Glomerular endothelial cell (primary cell): ENCODE measurements at places on chromosomes 4 and X.

- no peak for DNase-seq
These were observed 323.6 kb upstream of the DIPK2B start for GRCh38 chrX:45524296-45524695.

DNA sequence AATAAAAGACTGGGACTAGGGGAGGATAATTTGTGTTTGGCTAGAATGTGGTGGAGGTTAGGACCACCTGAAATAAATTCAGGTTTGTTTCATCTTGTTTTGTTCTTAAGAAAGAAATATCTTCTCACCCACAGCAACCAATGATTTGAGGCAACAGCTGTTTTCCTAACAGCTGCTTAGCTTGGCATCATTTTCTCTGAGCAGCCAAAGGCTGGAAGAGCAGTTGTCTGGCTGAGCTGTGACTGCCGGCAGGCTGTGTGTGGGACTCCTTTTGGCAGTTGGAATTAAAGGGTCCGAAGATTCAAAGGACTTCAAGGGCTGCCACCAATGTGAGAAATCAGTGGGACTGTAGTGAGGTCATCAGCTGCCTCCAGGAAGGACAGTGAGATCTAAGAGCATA is 5.0 kb downstream of the TRIM75 start:
- no peak for DNase-seq

DNA sequence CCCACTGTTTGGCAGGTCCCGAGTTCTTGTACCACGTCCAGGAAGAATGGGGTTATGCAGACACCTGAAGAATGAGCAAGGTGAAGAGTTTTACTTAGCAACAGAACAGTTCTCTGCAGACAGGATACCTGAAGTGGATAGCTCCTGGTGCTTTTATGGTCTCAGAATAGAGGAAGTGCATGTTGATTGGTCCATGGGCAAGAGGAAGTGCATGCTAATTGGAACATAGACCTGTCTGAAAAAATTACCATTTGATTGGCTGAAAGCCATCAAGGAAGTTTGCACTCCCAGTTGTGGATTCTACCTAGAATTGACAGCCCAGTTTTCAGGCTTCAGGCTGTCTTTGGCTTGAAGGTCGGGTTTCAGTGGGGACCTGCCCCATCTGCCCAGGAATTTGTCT is 887.5 kb downstream of the FAT4 start:
- no peak for DNase-seq

GRCh38 chrX:107541244-107541643 is 87.1 kb upstream of the PRPS1 start:
- no peak for DNase-seq

DNA sequence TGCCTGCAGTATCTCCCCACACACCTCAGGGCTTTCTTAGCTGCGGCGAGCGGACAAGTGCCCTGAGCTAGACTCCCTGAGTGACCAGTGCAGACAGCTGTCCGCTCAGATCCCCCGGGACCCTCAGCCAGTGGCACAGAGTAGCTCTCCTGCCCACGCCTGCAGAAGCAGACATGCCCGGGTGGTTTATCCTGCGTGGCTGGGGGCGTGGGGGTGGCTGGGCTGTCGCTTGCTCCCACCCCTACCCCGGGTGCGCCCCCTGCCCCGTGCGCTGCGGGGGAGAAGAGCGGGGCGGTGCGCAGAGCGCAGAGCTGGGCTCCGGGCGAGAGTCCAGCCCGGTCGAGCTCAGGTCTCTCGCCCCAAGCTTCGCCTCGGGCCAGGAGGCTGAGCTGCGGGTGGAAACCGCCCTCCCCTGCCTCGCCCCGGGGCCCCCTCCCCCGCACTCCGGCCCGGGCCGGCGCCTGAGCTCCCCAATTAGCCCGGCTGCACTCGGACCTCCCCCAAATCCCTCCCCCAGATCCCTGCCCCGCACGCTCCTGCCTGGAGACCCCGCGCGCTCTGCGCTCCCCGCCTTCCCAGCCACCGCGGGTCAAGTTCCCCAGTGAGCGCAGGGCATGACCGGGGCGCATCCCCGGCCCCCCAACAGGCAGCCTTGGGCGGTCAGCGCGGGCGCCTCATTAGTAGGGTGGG is 11.7 kb upstream of the SHOX start:
- no peak for DNase-seq

- no peak for DNase-seq
These were observed 1.0 kb downstream of the GAB3 start for GRCh38 chrX:154749856-154750255.

DNA sequence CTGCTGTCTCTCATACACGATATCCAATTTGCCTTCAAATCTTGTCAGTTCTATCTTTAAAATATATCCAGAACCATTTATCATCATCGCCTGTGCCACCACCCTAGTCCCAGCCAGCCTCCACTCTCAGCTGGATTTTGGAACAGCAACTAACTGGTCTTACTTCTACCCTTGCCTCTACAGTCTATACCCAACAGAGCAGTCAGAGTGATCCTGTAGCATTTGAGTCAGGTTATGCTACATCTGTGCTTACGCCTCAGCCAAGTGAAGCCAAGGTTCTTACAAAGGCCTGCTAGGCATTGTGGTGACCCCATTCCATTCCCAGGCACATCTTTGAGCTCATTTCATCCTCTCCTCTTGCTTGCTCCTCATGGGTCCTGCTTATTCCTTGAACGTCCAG is 95.7 kb upstream of the ACSL1 start:
- no peak for DNase-seq

DNA sequence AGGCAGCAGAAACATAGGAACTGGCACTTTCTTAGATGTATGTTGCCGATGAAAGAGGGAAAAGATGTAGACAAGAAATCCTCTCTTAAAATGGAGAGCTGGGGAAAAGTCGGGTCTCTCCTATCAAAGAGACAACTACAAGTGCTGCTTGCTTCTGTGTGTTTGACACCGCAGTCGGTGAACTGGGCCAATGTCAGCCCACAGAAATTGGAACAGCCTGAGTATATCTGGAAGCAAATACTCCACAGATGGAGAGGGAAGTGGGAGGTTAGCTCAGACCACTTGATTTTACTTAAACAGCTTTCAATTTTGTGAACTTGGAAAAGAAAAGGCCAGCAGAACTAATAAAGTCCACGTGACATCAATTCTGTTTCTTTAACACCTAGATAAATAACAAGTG is 230.9 kb upstream of the FAT1 start:
- DNase-seq, result no peak

- no peak for DNase-seq
These were observed 83.7 kb downstream of the FREM3 start for GRCh38 chr4:143616771-143617170.

- DNase-seq, result no peak
These were observed 2.6 kb downstream of the NAF1 start for GRCh38 chr4:163164110-163164509.

DNA sequence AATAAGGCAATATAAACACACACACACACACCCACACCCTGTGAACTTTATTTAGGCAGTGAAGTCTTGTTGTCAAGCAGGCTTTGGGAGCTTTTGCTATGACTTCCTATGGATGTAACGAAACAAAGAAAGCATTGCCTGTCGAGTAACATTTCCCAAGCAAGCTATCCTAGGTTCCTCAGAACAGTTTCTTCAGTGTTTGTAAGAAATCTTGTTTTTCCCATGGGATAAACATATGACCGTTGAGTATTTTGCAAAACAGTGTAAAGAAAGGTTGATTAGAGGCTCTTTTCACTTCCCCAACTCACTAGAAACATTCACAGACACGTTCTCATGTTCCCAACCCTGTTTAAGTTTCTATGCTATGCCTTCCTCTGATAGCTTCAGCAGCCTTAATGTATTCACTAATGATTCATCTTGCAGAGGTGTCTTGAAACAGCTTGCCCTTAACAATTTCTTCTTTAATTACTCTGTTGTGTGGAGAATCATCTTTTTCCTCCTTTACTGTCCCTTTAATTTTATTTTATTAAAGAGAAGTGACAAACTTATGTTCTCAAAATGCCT is 1947.1 kb upstream of the TENM3 start:
- no peak for DNase-seq

GRCh38 chrX:107709266-107709806 is 66.3 kb downstream of the TSC22D3 start:
- no peak for DNase-seq

DNA sequence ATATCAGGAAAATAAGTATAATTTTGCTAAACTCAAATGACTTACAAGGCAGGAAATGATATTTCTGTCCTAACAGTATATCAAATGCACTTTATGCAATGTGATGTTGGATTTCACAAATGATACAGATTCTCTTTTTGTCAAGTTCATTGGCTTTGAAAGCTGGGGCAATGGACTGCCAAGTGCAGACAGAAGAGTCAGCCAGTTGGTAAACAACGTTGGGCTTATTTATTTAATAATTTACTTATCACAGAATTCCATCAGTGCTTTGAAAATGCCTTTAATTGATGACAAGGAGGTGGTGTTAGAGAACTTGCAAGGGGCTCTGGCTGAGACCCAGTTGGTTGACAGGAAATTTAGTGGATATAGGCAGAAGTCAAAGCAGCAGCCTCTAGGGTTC is 79.9 kb upstream of the ADGRG2 start:
- DNase-seq, result no peak

GRCh38 chr4:132332932-132333723 is 816.0 kb upstream of the PCDH10 start:
- DNase-seq, result no peak

- DNase-seq, result no peak
These were observed 216.9 kb downstream of the CENPC start for GRCh38 chr4:67328393-67328792.

DNA sequence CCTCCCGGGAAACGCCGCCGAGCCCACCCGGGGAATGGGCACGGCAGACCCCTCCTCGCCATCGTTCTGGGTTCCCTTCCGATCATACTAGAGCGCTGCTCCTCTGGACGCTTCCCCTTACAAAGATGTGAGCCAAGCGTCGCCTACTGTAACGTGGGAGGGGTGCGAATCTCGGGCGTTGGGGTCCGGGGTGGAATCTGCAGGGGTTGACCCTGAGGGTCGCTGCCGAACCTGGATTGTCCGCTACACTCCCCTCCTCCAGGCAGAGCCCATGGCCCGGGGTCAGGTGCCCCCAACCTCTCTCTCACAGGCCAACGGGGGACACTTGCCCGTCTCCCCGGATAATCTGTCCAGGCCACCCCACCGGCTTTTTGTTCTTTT is 13.8 kb downstream of the BCOR start:
- no peak for DNase-seq

GRCh38 chr4:187235456-187236170 is 512.0 kb upstream of the FAT1 start:
- no peak for DNase-seq

- no peak for DNase-seq
These were observed 376.8 kb upstream of the FGF16 start for GRCh38 chrX:77070202-77070918.

- no peak for DNase-seq
These were observed 7.9 kb downstream of the HUWE1 start for GRCh38 chrX:53678667-53679066.

- no peak for DNase-seq
These were observed 44.0 kb upstream of the EOLA2 start for GRCh38 chrX:149982310-149982709.

DNA sequence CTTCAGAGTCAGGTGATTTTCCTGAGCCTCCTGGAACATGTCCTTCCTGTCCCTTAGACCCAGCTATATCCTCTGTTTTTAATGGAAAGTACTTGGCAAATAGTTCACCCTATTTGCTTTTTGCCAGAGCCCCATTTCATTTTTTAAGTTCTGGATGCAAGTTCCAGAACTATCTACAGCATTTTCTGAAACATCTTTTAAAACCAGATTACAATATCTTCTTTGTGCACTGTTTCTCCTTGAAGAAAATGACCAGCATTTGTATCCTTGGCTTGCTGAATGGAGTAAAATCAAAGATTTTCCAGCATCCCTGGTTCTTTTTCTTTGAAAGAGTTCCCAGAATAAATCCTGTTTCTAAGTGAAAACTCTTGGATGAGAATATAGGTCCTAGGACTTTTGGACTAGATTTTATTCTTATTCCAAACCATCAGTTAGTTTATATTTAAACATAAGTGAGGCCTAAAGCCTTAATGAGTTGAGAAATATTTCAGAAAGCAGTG is 224.3 kb downstream of the ANK2 start:
- DNase-seq, result no peak

DNA sequence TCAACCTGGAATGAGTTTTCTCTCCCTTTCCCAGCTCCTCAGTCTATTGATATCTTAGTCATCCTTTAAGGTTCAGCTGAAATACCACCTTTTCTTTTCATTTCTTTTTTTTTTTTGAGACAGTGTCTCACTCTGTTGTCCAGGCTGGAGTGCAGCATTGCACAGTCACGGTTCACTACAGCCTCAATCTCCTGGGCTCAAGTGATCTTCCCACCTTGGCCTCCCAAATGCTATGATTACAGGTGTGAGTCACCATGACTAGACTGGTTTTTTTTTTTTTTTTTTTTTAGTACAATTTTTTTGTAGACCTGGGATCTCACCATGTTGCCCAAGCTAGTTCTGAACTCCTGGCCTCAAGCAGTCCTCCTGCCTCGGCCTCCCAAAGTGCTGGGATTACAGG is 28.9 kb downstream of the AFF1 start:
- DNase-seq, result no peak

- no peak for DNase-seq
These were observed 146.6 kb downstream of the AASDH start for GRCh38 chr4:56240554-56241174.

- DNase-seq, result no peak
These were observed 17.6 kb upstream of the PRRG1 start for GRCh38 chrX:37331546-37331945.

DNA sequence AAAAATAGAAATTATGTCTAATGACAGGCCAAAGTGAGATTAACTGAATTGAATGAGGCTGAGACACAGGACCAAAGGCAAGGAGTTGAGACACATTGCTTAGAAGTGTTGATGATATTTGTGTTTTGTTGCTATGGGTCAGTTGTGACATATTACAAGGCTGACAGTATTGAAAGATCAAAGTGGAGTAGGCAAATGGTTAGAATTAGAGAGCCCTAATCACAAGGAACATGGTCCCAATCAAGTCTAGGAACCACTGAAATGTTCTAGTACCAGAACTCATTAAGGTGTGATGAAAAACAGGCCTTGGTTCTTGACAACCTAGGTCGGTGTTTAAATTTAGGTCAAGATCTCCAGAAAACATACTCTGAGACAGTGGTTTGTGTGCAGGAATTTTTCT is 896.3 kb upstream of the HS3ST1 start:
- DNase-seq, result no peak

GRCh38 chrX:97538745-97539144 is 655.0 kb downstream of the RPA4 start:
- no peak for DNase-seq

- DNase-seq, result no peak
These were observed 73.1 kb downstream of the MAMLD1 start for GRCh38 chrX:150436195-150436594.

DNA sequence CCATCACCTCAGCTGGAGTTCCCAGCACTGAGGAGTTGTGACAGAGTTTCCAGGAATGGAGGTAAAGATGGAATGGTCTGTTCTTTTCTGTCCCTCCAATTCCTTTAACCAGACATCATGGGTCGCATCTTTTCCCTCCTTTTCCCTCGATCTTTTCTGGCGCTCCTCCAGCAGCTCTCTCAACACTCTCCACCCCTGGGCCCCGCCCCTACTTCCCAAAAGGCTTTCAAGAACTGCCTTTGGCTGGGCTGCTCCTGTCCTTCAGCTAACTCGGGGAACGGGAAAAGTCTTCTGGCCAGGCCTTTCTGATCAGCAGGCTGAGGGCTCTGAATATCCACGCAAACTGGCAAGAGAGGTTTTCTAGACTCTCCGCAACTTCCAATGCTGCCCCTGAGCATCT is 34.0 kb downstream of the UTP14A start:
- DNase-seq, result no peak
